ENCODE measurements at places on chromosomes 13 and 19.

- no peak for DNase-seq
These were observed 12.1 kb upstream of the PSMD8 start for GRCh38 chr19:38362076-38362945.

DNA sequence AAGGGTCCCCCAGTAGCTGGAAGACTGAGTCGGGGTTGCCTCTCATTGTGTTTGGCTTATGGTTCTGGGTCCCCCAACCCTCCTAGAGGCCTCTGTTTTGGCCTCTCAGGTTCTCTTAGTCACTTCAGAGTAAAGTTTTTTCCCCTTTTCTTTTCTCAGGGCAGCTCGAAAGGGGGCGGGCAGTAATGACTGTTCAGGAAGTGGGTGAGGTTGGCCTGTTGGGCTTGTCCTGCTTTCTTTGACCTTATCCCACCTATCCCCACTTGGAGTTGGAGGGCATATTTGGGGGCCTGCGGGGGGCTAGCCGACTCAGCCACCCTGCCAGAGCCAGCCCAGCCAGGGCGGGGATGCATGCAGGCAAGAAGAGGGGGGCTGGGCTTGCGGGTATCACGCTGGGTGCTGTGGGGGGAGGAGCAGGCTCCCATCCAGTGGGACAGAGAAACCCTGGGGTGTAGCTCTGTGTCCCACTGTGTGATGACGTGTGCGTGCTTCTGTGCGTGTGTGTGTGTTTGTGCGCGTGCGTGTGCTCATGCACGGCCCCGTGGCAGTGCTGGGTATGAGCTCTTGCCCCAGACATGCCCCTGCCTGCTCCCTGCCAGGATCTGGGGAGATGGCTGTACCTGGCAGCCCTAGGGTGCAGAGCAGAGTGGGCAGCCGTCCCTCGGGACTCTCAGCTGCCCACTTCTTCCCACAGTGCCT lies 1.4 kb downstream of the CIC start:
- no peak for DNase-seq

DNA sequence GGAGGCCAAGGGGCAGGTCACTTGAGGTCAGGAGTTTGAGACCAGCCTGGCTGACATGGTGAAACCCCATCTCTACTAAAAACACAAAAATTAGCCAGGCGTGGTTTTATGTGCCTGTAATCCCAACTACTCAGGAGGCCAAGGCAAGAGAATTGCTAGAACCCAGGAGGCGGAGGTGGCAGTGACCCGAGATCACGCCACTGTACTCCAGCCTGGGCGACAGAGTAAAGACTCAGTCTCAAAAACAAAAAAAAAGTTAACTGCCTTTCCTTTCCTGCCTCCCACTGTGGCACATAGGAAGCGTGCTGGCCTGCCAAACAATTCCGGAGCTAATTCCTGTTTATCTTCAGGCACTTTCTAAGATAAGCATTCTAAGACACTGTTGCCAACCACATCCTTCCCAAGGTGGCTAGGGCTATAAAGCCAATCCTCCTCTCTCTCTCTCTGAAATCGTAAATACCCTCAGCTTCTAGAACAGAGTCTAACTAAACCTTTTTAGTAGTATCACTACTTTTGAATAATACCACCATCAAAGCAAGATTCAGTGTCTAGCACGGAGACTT lies 21.6 kb downstream of the SLC25A30 start:
- no peak for DNase-seq

- DNase-seq, result no peak
These were observed 46.2 kb downstream of the MYO9B start for GRCh38 chr19:17121736-17122293.

GRCh38 chr13:41029629-41030028 lies 10.5 kb upstream of the ELF1 start:
- no peak for DNase-seq

- no peak for DNase-seq
These were observed 13.5 kb downstream of the TFDP1 start for GRCh38 chr13:113598081-113598410.

- DNase-seq, result no peak
These were observed 14.7 kb downstream of the ZNF441 start for GRCh38 chr19:11781295-11782057.

- no peak for DNase-seq
These were observed 842 bp downstream of the SIGLEC9 start for GRCh38 chr19:51125421-51126075.

GRCh38 chr19:21835810-21836444 lies at the start of gene ZNF43:
ZNF43 (minus strand) TSS chr19:21836182; CDS start chr19:21836038, 144 bp downstream.
- peak; percentile 5 for DNase-seq

DNA sequence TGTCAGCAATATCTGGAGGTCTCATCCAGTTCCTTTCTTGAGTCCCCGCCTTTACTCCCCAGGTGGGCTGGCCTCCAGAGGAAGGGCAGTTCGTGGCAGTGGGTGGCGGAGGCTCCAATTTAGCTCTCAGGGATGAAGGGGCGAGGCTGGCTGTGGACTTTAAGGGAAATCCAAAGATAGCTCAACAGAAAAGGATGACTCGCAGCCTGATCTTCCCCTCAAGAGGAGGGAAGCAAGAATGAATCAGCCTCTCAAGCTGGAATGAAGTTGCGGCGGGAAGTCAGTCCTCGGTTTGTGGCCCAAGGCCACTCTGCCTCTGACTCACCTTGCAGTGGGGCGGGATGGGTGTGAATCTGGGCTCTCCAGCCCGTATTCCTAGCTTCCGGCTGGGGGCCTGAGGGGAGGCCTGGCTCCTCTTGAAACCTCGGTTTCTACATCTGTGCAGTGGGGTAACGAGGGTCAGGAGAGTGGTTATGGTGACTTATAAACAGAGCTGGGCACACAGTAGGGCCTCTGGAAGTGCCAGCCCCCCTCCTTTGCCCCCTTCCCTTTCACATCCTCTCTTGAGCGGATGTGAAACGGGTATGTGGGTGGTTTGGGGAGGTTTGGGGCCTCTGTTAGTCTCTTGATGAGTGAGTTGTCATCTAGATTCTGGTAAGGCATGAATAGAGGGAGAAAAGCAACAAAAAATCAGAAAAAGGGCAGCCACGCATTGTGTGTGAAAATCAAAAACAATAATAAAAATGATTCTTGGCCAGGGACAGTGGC lies 10.5 kb upstream of the SMG9 start:
- DNase-seq, result peak; percentile 53

- no peak for DNase-seq
These were observed 1.1 kb downstream of the WTIP start for GRCh38 chr19:34482380-34483250.

- DNase-seq, result no peak
These were observed 22.0 kb downstream of the PLIN4 start for GRCh38 chr19:4496304-4496703.

Data from GOT3 (cell line).